NCI-H345 (cell line): ENCODE measurements at places on chromosomes 5 and 9.
A peak's percentile ranks its signal among the peaks of the same experiment; 100 is the strongest.

DNA sequence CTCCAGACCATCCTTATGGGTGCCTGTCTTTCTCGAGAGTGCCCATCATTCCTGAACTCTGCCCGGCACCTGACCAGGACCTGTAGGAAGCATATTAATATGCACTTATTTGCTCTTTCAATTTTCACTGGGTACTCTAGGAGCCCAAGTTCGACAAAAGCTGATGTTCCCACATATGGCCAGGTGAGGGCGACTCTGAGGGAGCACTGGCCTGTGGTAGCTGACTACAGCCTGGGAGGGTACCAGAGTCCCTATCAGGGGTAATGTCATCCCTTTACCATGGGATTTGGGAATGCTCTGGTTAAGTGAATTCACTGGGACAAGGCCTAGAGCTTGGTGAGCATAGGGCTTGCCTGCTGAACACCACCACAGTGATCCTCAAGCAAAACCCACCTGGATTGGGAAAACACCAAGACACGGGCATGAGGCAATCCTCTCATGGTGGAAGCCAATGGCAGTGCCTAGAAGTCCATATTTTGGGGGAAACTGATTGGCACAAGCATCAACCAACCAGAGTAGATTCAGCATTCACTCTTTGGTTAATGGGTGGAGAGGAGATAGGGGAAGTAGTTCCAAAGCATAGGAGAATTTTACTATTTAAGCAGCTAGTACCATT lies 112.2 kb downstream of the MTX3 start:
- DNase-seq = no peak

- no peak for DNase-seq
Measured at GRCh38 chr5:43121913-43122484, 1.3 kb downstream of the ZNF131 start.

GRCh38 chr9:133951265-133951664 lies 40.9 kb downstream of the VAV2 start:
- DNase-seq = no peak

GRCh38 chr9:13088720-13089427 lies 190.6 kb downstream of the MPDZ start:
- DNase-seq = peak; percentile 74

- no peak for DNase-seq
Measured at GRCh38 chr5:175820230-175820629, 51.1 kb upstream of the CPLX2 start.

DNA sequence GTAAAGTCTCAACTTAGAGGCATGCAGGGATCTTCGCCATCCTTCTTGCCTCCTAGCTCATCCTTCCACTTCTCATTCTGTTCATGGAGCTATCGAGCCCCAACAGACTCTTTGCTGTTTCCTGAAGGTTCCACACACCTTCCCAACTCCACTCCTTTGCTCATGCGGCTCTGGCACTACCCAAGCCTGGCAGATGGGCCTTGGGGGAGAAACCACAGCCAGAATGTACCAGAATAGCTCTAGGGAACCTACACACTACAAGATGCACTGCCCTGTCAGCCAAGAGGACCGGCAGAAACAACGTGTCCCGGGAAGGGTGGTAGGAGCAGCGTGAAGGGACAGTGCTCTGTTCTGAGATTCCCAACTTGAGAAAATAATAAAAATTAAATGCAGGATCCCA lies 178.9 kb downstream of the GABBR2 start:
- DNase-seq = no peak

DNA sequence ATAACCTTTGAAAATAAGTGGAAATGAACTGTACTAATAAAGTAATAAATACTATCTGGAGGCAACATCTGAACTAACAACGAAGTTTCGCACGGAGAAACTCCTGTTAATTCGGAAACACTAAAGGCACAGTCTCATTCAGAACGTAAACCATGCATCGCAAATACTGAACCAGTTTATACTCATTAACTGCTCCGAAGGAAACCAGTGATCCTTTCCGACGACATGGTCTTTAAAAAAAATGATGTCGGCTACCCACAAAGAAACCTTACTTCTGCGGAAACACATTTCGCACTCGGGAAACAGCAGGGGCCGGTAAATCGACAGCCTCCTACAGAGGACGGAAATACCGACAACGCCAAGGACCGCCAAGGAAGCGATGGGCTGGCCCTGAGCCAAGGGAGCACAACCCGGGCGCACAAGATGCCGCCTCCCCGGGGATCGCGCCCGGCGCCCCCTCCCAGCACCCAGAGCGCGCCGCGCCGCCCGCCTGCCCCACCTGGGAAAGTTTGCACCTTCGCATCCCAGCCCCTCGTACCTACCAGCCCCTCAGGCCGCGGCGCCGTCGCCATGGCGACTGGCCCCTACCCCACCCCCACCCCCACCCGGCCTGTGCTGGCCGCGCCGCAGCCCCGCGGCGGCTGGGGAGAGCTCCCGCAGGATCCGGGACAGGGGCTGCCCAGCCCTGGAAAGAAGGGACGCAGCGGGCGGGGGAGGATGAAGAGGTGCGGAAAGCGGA lies 732 bp downstream of the PRKAA1 start:
- peak; percentile 63 for DNase-seq

GRCh38 chr9:127144670-127145445 lies 22.4 kb upstream of the ANGPTL2 start:
- DNase-seq = peak; percentile 11

GRCh38 chr9:126240835-126241234 lies 85.8 kb upstream of the MVB12B start:
- no peak for DNase-seq

DNA sequence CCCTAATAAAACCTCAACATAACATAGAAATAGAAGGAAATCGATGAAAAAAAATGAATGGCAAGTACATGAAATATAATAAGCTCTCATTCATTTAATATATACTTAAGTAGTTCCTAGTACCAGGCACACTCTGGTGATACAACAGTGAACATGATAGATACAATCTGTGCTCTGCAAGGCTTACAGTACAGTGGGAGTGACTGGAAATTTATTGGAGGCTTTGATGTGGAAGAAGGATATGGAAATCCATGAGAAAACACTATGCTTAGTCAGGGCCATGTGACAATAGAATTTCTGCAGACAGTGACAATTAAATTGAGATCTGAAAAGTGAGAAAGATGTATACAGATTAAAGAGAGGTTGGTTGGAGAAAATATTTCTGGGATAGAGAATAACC lies 32.0 kb upstream of the IL33 start:
- DNase-seq = no peak

DNA sequence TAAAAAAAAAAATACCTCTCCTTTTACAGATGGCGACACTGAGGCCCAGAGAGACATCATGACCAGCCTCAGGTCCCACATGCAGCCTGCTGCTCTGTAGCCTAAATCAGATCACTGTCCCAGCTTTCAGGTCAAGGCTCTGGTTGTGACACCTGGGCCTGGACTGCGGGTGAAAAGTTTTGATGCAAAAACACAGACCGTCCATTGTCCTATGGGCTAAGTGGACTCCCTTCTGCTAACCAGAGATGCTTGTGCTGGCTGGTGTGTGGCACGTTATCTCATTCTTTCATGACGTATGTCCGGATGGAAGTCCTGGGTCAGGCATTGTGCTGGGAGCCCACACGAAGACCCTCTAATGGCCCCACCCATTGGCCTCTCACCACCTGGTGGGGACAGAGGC lies 7.8 kb downstream of the NEK6 start:
- no peak for DNase-seq

DNA sequence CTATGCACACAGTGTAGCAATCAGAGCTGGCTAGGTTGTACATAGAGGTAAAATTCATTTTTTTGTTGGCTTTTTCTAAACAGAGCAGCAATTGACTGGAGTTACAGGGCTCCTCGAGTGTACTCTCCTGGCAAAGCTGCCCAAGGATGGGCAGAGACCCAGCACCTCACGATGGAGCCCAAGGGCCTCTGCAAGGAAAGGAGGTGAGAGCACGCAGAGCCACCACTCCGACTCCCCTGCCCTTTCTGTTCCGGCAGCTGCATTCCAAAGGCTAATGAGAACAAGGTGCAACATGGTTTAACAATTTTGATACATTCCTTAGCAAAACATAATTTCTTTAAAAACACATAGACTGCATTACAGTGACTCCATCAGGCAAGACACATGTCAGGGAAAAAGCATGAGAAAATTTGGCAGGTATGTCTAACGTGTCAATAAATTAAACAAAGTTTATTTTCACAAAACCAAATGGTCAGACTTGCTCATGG lies 47.5 kb downstream of the SAXO1 start:
- DNase-seq = no peak

DNA sequence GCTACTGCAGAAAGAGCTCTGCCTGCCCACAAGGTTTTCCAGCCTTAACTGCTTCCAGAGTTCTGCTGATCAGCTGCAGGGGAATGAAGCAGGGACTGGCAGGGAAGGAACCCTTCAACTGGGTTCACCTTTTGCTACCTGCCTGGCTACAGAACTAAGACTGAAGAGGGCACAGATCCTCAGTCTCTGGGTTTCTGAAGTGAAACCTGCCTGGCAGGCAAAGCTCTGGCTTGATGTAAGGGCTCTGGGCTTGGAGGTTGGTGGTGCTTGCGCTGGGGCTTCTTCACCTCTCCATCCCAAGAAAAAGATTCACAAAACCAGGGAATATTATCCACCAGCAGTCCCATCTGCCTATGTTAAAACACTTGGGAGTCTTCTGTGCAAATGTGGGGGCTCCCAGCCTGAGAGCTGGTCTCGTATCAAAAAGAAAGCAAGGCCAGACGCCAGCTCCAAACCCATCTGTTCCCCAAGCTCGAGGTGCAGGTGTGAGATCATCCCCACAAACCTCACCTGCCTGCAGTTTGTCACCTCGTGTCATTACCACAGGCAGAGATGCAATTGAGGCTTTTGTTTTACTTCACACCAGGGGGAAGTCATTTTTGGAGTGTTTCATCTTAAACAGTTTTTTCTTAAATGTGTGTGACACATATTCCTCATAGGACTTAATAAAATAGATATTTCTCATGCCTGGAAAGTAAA lies 58.3 kb downstream of the BNC2 start:
- DNase-seq = no peak

DNA sequence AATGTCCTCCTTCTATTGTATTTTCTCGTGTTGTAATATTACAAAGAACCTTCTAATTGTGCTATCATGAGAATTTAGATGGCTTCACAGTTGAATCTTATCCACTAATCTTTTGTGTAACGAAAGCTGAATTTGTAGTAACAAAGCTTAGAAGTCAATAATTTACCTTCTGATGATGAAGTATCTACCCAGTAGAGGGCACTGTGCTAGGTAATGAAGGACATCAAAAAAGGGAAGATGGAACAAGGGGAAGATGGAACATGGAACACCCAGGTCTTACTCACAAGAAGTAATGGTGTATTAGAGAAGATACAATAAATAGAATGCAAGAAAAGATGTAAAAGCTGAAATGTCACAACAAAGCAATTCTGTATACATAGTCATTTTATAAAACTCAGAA lies 131.0 kb upstream of the CCNG1 start:
- no peak for DNase-seq

GRCh38 chr5:40871177-40871576 lies 30.0 kb downstream of the CARD6 start:
- no peak for DNase-seq

DNA sequence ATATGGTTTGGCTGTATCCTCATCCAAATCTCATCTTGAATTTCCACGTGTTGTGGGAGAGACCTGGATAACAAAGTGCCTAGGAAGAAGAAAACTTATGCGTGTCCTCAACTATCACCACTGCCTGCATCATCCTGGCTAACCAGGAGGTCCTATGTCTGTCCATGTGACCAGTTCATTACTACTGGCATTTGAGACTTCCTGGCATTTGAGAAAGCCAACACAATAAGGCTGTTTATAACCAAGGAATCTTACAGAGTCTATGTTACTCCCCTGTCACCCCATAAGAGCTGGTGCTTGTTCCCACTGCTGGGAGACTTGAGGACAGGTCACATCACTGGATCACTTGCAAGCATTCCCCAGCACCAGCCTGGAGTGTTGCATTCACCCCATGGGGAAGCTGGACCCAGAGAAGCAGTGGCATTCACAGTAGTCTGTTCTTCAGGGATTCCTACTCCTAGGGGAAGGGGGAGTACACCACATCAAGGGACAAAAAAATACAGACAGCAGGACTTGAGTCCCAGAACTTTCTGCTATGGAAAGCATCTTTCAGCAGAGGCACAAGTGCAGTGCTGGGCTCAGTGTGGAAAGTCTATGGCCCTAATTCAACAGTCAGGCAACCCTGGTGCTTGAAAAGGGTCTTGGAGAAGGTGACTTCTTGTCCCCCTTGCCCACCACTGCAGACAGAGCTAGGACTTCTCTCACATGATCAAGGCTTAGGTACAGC lies 717.1 kb downstream of the SEMA5A start:
- no peak for DNase-seq

GRCh38 chr9:121785673-121786542 lies 134.5 kb downstream of the DAB2IP start:
- DNase-seq = no peak

GRCh38 chr9:33211695-33212393 lies 28.1 kb upstream of the SPINK4 start:
- no peak for DNase-seq

- no peak for DNase-seq
Measured at GRCh38 chr9:112337547-112337946, 4.1 kb upstream of the PTBP3 start.

DNA sequence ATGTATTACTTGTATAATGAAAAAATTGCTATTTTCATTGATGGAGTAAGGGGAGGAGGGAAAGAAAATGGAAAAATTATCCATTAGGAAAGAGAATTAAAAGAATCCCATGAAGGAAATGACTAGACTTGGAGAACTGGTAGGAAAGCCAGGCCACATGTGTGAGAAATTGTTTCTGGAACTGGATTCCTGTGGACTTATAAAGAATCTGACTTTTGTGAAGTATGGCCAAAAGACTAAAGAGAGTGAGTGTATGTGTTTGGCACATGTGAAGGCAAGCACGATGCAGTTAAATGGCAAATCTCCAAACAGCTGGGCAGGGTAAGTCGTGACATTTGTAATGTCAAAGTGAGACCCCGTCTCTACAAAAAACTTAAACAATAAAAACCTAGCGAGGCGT lies 89.4 kb downstream of the MTX3 start:
- DNase-seq = no peak

DNA sequence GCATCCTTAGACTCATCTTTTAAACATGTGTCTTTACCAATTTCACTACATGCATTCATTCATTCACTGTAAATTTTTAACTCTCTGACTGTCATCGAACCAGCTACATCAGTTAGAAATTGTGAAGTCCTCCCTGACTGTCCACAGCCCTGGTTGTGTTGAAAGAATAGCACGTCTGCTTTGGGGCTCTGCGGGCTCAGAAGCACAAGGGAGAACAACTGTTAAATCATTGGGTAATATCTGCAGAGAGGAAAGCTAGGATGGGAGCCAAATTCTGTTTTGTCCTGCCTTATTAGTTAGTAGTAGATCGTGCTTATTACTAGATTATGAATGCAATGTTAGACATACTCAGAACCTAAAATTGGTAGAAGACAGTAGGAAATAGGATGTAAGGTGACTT lies 26.3 kb upstream of the FAM120AOS start:
- DNase-seq = no peak

- no peak for DNase-seq
Measured at GRCh38 chr9:36746415-36746814, 173.7 kb downstream of the MELK start.

GRCh38 chr9:117413346-117414219 lies 1.3 kb downstream of the ASTN2 start:
- DNase-seq = no peak

- DNase-seq = no peak
Measured at GRCh38 chr9:5857928-5858327, 25.0 kb upstream of the ERMP1 start.

- DNase-seq = no peak
Measured at GRCh38 chr5:80934751-80935150, 25.4 kb upstream of the RASGRF2 start.
